Frontal cortex (tissue), 4 donors: ENCODE measurements at places on chromosomes 4 and X. TPM values are rescaled to one million over a fixed set of nuclear protein-coding genes. Genes with fewer than 3 reads are reported as not detected.

Gene TRIML2
- total RNA-seq, result not detected

Gene GRIA2
- 339 TPM for total RNA-seq

Gene UGT2A1
- total RNA-seq, result not detected

Gene TMEM150C
- 74.2 TPM for total RNA-seq

Gene TNIP3
- under 0.01 TPM for total RNA-seq

Gene TEX11
- not detected for total RNA-seq

GRCh38 chrX:69096963-69097362 lies 68.3 kb downstream of the PJA1 start:
- no peak for DNase-seq

DNA sequence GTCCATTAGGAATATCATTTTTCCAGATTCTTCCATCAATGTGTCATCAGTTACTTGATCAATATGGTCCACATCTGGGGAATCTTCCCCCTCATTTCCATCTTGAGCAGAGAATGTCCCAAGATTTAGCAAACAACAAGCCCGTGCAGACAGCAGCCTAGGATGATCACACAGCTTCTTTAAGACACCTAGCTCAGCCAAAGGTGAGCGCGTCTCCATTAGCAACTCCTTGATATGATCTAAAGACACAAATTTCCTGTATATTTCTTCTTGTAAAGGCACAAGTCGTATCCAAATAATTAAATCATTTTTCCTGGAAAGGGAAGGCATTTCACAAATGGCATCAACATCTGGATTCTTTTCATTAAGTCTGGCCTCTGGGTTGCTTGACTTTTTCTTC lies 25.8 kb downstream of the PIN4 start:
- DNase-seq, result no peak

- peak; percentile 18 for DNase-seq
Observed at GRCh38 chr4:88458104-88458740, 1.3 kb downstream of the HERC5 start.

- no peak for DNase-seq
Observed at GRCh38 chr4:158065603-158066002, 107.2 kb downstream of the GASK1B start.

GRCh38 chr4:39353478-39354253 lies 12.5 kb downstream of the RFC1 start:
- no peak for DNase-seq

DNA sequence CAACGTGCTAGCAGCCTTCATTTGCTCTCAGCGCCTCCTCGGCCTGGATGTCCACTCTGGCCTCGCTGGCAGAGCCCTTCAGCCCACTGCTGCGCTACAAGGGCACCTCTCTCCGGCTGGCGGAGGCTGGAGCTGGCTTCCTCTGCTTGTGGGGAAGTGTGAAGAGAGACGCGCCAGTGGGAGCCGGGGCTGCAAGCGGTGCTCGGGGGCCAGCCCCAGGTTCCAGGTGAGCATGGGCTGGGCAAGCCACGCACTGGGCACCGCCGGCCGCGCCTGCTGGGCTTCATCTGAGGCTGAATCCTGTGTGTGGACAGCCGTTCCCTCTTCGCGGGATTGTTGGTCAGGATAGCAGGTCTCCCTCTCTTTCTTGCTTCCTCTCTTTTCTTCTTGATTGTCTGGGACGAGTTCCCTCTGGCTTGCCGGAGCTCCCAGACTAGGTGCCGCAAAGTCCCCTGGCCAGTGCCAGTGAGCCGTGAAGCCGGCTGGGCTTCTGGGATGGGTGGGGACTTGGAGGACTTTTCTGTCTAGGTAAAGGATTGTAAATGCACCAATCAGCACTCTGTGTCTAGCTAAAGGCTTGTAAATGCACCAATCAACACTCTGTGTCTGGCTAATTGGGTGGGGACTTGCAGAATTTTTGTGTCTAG lies 165.0 kb downstream of the HEPH start:
- DNase-seq, result no peak

DNA sequence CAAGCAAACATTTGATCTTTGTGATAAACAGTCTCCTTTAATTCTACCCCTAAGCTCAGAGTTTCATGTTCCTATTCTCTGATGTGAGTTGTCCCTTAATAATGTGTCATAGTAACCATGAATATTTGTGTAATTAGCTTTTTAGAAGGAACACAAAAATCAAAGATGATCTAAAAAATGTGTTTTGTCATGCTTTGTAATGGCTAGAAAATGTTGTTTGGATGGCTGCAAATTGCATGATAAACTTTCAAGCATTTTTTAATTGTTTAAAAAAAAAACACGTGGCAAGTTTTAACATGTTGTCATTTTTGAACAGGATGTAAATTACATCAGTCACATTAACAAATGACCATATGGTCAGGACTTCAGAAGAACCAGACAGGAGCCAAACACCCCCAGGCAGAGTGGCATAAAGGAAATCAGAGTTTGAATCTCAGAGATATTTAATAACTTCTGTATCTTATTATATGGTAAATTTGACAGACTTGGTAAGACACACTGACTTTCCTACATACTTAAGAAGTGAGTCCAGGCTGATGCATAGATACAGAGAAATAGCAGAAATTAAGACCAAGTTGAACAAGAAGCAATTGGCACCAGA lies 223.9 kb upstream of the VEGFC start:
- DNase-seq, result no peak

- no peak for DNase-seq
Observed at GRCh38 chr4:180304321-180304720, 1938.9 kb upstream of the TENM3 start.

DNA sequence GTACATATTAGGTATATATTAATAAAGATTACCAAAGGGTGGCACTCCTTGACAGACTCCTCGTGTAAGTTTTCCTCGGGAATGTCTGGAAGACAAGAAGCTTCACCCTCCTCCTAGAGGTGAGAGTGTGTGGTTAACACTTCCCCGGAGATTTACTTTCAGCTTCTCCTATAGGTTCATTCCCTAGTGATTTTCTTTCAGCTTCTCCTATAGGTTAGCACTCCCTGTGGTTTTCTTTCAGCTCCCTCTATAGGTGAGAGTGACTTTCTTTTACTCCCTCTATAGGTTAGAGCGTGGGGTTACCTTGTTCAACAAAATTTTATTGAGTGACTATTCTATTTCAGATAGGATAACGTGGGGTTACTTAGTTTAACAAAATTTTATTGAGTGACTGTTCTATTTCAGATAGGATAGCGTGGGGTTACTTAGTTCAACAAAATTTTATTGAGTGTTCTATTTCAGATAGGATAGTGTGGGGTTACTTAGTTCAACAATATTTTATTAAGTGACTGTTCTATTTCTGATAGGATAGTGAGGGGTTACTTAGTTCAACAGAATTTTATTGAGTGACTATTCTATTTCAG lies 106.0 kb upstream of the PLAC1 start:
- DNase-seq, result no peak

GRCh38 chr4:1753697-1754311 lies 32.5 kb downstream of the TACC3 start:
- DNase-seq, result no peak

GRCh38 chr4:48665555-48666186 lies 114.4 kb downstream of the FRYL start:
- no peak for DNase-seq

DNA sequence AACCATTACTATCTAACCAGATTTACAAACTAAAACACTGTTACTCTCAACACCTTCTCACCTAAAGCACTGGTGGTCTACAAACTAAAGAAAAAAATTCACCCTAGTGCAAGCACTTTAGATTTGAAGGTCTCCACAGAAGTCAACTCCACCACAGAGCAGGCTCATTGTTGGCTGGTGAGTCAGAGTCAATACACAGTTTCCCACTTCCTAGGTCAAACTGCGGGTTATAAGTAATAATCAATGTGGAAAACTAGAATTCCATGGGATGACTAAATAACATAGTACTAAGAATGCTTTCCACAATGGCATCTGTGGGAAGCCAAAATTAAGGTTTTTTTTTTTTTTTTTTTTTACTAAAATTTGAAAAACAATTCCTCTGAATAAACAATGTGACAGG lies 191.8 kb downstream of the PDGFC start:
- DNase-seq, result no peak

DNA sequence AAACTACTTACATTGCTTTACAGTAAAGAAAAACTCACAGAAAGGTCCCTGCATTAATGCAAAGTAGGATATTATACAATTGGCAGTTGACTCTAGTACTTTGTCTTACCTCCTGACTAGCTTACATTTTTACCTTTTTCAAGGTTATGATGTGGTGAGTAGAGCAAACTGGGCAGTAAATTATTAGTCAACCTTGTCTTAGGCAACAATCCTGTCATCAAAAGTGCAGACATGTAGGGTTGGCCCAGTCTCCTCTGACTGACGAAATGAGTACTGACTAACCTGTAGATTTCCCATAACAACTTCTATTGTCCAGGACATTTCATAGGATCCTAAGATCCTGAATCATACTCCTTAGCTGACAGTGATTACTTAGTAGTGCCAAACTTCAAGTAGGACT lies 142.0 kb upstream of the NUDT6 start:
- no peak for DNase-seq

DNA sequence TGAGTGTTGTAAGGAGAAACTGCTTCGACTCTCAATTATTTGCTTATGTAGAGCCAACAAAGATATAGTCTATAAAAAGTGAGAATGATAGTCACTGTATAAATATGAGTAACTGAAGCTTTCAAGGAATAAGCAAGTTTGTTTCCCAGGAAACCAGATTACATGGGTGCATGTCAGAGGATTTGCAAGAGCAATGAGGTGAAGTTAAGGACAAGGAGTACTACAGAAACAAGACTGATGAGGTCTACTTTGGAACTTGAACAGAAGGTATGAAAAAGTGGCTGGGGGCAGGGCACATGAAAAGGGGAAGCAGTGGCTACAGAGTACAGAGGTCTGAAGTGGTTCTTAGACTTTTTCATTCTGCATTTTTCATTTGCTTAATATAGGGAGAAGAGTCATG lies 321.0 kb upstream of the CXXC4 start:
- no peak for DNase-seq

DNA sequence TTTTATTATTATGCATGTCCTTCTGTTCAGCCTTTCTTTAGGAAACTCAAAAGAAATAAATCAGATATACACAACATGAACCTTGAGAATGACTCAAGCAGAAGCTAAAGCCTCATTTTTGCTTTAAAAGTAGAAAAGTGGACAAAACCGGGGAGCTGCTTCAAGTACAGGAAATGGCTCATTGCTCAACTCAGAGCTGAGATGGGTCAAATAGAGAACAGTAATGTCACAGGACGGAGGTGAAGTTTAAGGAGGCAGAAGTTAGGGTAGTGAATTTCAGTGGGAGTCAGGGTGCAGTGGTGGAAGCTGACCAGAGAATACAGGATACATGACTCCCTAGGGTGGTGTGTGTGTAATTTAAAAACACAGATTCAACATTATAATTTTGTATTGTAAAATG lies 22.2 kb downstream of the PHKA2 start:
- no peak for DNase-seq

DNA sequence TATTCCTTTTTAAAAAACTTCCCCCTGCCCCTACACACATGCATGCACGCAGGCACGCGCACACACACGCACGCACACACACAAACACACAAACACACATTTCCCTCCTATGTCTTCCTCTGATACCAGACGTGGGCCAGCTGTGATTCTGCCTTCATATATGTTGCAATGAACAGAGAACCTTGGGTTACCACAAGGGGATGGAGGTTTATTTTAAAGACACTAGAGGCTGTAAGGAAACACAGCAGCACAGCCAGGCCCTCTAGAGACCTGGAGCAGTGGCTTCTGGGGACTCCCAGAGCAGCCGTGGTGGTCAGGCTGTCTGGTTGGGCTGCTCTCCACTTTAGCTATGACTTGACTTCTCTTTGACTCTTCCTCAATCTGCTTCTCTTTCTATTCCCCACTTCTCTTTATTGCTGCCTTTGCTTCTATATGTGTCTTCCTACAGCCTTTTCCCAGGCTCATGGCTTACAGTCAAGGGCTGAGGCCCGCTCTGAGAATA lies 3.2 kb upstream of the TLR10 start:
- DNase-seq, result no peak

DNA sequence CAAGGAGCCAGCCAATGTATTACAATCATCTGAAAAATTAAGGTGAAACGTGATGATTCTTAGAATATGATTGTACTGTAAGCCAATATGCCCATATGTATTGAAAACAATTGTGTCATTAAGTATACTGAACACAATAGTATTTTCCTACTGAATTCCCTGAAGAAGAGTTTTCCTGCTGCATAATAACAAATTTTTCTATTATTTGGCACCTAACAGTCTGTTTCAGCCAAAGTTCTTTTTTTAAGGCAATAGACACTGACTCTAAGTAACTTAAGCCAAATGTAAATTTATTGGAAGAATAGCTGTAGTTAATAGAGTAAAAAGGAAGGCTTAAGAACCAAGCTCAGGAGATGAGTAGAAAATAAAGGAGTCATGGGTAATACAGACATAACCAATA lies 220.6 kb downstream of the PPP4R3C start:
- no peak for DNase-seq

DNA sequence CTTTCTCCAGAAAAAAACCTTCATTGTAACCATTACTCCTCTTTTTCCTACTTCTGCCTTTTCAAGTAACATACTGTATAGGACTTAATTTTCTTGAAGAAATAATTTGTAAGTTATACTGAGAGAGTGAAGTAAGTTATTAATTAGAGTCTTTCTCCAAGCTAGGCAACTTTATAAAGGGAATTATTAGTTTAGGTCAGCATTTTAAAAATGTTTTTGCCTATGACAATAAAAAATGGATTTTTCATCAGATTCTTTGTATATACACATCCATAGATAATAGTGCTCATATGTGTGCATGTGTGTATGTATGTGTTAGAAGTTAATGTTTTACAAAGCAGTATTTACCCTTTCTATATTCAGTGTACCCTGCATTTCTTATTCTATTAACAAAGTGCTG lies 10.4 kb upstream of the NUDT6 start:
- no peak for DNase-seq
